RWPE2 (cell line): ENCODE measurements at places on chromosomes 2 and 18.

DNA sequence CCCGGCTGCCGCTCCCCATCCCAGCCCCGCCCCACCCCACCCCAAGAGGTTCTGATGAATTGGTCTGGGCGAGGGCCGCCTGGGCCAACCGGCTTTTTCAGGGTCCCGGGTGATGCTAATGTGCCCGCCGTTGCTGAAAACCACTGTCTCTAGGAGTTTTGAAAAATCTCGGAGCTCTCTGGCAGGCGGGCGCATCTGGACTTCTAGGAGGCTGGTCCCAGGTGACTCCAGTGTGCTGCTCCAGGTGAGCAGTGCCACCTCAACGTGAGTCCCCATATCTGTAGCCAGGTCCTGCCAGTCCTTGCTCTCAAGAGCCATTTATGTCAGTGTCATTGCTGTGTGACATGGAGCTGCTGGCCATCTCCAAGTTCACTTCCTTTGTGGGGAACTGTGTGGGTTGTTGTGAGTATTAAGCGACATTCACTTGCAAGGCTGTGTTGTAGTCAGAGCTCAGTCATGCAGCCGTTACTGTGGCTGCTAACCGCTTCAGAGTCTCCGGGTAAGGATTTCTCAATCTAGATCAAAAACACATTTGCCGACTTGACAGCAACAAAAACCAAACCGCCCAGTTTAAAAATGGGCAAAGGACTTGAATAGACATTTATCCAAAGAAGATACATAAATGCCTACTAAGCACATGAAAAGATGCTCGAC, at the start of gene RFX8:
TSS of gene RFX8 (minus strand) at position 382 of the 654 bp plus-strand sequence. CDS start 8,264 bp downstream, outside the sequence.
- no peak for DNase-seq

- DNase-seq, result no peak
These were observed 136.6 kb downstream of the SPAG16 start for GRCh38 chr2:213420828-213421385.

GRCh38 chr2:20585710-20586594, 64.9 kb downstream of the HS1BP3 start:
- peak; percentile 19 for DNase-seq

DNA sequence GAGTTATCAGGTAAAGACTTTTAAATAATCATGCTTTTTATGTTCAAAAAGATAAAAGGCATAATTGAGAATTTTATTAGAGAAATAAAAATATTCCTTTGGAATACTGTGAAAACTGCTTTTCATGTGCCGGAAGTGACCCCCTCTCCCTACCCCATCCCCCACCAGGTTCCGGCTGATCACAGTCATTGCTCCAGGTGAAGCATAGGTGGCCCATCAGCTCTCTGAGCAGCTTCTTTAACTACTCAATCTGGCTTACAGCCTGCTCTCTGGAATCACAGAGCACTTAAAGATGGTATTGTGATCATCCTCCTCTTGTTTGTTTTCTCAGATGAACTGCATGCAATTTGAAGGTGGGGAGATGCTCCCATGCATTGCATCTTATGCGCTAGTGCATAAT, 257.7 kb downstream of the EN1 start:
- DNase-seq, result no peak

DNA sequence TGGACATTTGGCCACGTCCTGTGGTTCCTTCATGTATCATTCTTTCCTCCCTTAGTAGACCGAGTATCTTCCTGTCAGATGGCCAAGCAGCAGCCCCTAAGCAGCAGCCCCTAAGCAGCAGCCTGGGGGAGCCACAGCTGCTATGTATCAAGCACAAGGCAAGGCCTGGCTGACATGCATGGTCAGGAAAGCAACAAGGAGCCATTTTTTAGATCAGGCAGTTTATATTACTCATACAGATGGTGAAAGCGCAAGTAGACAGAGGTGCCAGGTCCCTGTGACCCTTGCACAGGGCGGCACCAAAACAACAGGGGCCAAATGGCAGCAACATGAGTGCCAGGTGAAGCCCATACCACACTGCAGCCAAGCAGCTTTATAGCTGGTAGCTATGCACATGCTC, 22.1 kb downstream of the CHCHD5 start:
- no peak for DNase-seq

DNA sequence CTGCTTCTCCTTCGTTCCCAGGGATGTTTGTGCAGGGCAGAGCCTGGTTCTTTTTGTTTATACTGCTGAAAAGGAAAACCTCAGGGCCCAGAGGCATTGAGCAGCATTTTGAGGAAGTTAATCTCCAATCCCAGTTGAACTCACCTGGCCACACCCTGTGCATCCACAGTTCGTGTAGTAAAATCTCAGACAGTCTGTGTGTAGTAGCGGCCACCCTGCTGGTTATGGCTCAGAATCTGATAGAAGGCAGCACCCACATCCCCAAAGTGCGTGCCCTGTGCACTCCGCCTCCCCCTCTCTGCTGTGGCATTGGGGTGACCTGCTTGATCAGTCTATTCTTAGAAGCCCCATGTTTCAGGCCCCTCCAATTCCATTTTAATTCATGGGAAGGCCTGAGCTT, 10.9 kb downstream of the TRIB2 start:
- DNase-seq, result no peak

DNA sequence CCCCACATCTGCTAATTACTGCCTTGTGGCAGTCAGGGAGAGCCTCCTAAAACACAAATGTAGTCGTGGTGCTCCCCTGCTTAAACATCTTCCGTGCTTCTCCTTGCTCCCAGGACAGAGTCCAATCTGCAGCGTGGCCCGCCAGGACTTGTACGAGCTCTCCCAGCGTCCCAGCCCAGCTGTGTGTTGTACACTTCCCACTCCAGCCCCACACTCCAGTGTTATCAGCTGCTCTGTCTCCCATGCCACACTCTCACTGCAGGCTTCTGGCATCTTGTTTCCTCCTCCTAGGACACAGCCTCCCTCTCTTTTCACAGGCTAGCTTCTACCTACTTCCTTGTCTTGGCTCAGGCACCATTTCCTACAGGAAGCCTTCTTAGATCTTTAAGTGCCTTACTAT, 199.4 kb downstream of the ALPK2 start:
- no peak for DNase-seq

DNA sequence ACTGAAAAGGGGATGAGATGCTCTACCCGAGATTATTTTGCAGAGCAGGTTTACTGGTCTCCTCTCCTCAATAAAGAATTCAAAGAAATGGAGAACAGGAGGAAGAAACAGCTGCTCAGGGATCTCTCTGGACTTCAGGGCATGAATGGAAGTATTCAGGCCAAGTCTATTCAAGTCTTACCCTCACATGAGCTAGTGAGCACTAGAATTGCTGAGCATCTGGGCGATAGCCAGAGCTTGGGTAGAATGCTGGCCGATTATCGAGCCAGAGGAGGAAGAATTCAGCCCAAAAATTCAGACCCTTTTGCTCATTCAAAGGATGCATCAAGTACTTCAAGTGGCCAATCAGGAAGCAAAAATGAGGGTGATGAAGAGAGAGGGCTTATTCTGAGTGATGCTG, 60.0 kb downstream of the PIKFYVE start:
- no peak for DNase-seq

- DNase-seq, result no peak
These were observed 53.6 kb downstream of the CDK15 start for GRCh38 chr2:201859949-201860348.

- no peak for DNase-seq
These were observed 280.1 kb downstream of the NEDD4L start for GRCh38 chr18:58323866-58324762.

DNA sequence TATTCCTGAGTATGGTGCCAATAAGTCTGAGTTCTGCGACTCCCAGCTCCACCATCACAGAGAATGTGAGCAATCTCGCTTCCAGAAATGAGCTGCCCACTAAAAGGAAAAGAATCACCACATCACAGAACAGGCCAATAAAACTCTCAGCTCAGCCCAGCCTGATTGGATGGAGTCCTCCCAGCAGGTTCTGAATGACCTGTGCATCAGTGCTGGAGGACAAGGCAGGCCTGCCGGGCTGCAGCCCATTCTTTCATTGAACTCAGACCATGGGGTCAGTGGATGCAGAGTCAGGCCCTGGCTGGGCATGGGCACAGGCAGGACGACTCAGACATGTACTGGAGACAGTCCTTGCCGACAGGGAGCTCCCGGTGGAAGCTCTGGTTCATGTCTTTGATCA, 132.7 kb upstream of the REV1 start:
- DNase-seq, result no peak

- DNase-seq, result no peak
These were observed 57.7 kb downstream of the ROCK2 start for GRCh38 chr2:11286749-11287148.

DNA sequence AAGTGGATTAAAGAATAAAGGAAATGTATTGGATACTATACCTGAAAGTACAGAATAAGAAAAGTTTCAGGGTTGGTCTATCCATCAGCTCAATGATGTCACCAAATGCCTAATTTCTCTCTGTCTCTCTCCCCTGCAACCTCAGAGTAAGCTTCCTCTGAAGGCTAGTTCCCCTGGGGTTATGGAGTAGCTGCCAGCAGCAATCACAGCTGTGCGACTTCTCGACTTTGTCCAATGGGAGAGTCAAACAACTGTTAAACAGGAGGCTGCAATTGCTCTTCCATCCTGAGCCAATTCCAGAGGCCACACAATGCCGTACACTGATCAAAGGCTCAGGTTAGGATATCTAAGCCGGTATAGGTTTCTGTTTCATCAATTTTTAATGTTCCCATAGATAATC, 95.3 kb upstream of the FANCL start:
- no peak for DNase-seq

DNA sequence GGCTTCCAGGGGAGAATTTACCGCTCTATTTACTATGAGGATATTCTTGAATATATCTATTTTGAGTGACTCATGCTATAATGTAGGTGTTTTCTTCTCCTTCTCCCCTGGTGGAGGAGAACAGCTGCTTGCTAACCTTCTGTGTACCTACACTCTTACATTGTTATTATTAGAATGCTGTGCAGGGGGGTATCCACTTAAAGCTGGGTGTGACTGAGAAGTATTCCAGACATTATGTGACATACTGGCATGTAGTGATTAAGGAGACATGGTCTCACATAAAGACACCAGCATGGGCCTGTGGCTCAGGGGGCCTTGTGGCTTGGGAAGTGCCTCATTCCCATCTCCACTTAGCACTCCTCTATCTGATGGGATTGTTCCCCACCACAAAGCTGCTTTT, 287.9 kb downstream of the PTPRM start:
- no peak for DNase-seq

GRCh38 chr18:24802456-24802855, 342.0 kb downstream of the HRH4 start:
- DNase-seq, result no peak

- DNase-seq, result no peak
These were observed 219.7 kb downstream of the GULP1 start for GRCh38 chr2:188511346-188511745.

GRCh38 chr2:150981826-150982225, 279.8 kb downstream of the RBM43 start:
- DNase-seq, result no peak

- no peak for DNase-seq
These were observed 8.1 kb upstream of the TYMS start for GRCh38 chr18:649341-649740.

DNA sequence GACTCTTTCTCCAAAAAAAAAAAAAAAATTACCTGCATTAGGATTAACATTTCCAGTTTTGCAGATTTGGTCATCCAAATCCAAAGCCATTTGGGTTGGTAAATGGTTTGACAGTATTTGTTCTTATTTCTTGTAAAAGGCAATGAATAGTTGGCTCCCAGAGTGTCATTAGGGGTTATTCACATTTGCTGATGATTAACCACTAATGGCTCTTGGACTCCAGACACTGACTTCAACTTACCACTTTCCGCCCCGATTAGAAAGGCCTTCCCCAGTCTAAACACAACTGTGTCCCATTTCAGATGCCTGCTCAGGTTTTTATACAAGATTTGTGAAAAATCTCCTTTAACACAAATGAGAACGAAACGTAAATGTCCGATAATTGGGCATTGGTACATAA, 9.6 kb upstream of the TGIF1 start:
- no peak for DNase-seq

DNA sequence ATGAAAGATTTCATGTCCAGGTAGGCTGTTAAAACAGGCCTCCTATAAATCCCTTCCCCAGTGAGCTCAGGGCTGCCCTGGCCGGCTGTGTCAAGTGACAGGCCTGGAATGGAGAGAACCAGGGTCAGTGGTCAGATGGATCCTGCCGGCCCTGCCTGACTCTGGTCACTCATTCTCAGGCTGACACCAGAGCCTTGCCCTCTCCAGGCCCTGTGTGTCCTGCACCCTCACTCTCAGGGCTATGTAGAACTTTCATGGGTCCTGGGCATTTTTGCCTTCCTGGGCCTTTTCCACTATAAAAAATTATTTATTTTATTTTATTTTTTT, 82.0 kb upstream of the RGPD5 start:
- DNase-seq, result no peak

- DNase-seq, result no peak
These were observed 65.1 kb upstream of the YWHAQ start for GRCh38 chr2:9695941-9696340.

DNA sequence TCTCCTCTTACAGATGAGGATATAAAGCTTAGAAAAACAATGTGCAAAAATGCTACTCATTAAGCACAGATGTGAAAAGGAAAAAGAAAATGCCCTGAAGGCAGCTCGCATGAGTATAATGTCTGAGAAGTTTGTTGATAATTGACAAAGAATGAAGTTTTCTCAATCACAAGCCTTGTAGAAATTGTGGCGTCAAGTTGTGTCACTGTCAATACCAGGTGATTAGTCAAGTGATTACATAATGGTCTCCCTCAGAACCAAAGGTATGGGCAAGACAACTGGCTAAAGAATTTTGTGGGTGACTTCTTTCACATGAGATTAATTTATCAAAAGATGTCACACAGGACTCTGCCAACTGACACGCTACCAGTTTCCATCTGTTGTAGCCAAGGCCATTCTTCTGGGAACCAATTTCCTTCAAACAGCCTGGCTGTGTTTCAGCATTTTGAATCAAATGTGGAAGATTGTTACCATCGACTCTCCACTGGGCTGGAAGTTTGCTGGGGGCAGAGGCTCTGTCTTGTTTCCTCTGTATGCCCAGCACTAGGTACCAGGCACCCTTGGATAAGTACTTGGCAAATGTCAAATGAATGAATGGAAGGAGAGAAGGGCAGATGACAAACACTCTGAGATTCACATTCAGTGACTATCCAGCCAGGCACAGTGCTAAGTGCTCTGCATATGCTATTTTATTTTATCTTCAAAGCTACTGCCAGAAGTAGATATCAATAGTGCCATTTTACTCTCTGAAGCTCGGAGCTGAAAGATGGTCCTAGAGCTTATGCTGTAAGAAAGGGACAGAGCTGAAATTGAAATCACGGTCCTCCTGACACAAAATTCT, 5.9 kb upstream of the FN1 start:
- DNase-seq, result no peak

GRCh38 chr18:76053551-76053950, 441.5 kb downstream of the ZNF516 start:
- no peak for DNase-seq

- DNase-seq, result no peak
These were observed 133.9 kb downstream of the ATP9B start for GRCh38 chr18:79203017-79203605.
